HFFc6 (cell line): ENCODE measurements at places on chromosomes 6 and 20.

GRCh38 chr20:57350081-57350710 lies 859 bp upstream of the RAE1 start:
- no peak for DNase-seq

- no peak for DNase-seq
Observed at GRCh38 chr6:103236923-103237322, 1622.8 kb downstream of the HACE1 start.

GRCh38 chr6:111171577-111172400 lies 84.5 kb downstream of the SLC16A10 start:
- no peak for DNase-seq

DNA sequence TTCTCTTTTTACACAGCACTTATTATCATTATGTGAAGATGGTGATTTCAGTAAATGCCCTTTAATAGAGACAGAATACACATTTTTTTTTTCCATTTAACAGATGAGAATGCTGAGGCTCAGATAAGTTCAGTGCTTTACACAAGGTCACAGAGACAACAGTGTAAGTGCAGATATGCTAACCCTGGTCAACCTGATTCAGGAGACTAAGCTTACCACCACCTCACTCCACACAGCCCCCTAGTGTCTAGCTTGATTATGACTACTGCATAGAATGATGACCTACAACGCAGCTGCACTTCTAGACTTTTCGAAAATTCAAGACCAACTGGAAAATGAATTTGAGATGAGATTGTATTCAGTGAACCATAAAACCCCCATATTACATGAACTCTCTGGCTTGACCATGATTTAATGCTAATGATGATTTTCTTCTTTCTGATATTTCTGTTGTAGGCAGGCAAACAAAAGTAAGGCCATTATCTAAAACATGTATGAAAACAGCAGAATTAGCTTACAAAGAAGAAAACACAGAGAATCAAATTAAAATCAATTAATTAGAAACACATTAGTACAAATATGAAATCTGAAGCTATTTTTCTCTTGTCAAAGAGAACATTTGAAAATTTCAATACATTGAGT lies 212.1 kb upstream of the PHACTR1 start:
- peak; percentile 34 for DNase-seq

DNA sequence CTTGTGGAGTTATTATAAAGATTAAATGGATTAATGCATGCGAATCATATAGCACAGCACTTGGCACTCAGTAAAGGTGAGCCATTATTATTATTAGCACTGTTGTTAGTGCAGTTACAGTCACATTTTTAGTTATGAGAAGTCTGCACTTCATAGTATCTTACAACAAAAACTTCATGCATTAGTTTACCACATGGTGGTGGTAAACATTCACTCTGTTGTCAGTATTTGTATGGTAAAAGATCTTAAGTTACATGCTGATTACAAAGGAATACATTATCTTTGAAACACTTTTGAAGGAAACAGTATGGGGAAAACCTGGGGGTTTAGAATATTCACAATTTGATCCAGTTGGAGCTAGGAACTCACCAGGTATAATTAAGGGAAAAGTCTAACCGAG lies 20.8 kb downstream of the TMEM14A start:
- DNase-seq = peak; percentile 16

- no peak for DNase-seq
Observed at GRCh38 chr6:134813146-134813545, 136.8 kb downstream of the ALDH8A1 start.

DNA sequence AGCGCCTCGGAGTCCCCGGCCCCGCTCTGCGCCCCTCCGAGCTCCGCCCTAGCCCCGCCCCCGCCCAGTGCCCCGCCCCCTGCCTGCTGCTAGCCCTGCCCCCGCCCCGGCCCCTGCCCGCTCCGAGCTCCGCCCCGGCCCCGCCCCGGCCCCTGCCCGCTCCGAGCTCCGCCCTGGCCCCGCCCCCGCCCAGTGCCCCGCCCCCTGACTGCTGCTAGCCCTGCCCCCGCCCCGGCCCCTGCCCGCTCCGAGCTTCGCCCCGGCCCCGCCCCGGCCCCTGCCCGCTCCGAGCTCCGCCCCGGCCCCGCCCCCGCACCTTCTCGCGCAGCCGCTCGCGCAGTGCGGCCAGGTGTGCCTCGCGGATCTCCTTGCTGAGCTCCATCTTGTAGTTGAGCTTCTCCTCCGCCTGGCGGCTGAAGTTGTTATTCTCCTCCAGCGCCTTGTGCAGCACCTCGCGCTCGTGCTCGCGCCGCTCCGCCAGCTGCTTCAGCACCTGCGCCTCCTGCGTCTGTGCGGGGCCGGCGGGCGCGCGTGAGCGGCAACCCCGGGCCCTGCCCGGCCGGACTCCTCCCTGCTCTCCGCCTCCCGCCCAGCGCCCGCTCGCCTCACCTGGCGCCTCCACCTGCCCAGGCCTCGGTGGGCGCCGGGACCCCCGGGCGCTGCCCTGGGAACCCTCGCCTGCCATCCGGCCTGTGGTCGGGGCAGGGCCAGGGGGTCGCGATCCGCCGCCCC lies 11.3 kb downstream of the STMN3 start:
- peak; percentile 39 for DNase-seq

- DNase-seq = no peak
Observed at GRCh38 chr20:9070304-9070703, 1.4 kb downstream of the PLCB4 start.

GRCh38 chr6:168355716-168356522 lies 36.3 kb upstream of the DACT2 start:
- DNase-seq = no peak

- DNase-seq = no peak
Observed at GRCh38 chr6:80343511-80343910, 237.0 kb downstream of the BCKDHB start.

DNA sequence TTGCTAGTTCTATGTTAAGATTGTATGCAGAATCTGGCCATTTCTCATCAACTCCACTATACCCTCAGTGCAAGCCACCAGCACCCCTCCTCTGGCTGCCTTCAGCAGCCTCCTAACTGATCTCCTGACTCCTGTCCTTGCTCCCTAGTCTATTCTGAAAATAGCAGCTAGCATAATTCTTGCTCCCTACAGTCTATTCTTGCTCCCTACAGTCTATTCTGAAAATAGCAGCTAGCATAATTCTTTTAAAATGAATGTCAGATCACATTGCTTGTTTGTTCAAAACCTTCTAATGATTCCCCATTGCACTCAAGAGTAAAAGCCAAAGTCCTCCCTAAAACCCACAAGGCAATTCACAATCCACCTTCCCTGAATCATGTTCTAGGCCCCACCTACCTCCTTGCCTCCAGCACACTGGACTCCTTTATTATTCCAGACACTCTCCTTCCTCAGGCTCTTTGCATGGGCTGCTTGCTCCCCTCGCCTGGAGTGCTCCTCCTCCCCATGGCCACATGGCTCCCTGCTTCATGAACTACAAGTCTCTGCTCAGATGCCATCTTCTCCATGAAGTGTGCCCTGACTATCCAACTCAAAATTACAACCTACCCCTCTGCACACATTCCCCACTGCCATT lies 164.2 kb upstream of the TNFAIP3 start:
- no peak for DNase-seq

GRCh38 chr6:109224107-109224875 lies 129.0 kb downstream of the CEP57L1 start:
- DNase-seq = no peak

DNA sequence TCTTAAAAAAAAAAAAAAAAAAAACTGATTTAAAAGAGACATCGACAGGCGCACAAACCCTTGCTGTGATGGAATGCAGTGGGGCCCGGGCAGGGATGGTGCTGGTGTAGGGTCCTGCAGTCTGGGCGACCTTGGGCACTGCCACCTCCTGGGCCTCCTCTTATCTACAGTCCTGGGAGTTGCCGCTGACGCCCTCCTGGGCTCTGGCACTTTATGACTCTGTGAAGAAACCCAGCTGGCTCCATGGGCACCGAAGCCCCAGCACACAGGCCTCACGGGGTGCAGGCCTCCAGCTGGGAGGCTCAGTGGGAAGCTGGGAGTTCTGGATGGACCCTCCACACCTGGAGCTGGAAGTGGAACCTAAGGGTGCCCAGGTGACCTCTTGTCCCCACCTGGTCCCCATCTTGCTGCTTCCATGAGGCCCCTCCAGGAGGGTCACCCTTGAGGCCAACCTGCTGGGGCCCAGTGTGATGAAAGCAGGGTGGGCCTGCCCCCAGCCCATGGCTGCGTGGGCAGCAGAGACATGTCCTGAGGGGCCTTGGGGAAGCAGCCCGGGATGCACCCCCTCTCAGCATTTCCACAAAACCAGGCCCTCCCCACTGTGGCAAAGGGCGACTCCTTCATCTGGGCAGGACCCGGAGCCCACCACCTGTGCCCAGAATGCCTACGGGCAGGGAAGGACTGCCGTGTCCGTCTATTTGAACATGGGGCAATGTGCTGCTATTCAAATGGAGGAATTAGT lies 104.9 kb downstream of the ASXL1 start:
- DNase-seq = no peak

GRCh38 chr20:62387933-62388635 lies 1.2 kb downstream of the RPS21 start:
- DNase-seq = no peak

GRCh38 chr6:109434456-109434855 lies 6.0 kb downstream of the PPIL6 start:
- no peak for DNase-seq

DNA sequence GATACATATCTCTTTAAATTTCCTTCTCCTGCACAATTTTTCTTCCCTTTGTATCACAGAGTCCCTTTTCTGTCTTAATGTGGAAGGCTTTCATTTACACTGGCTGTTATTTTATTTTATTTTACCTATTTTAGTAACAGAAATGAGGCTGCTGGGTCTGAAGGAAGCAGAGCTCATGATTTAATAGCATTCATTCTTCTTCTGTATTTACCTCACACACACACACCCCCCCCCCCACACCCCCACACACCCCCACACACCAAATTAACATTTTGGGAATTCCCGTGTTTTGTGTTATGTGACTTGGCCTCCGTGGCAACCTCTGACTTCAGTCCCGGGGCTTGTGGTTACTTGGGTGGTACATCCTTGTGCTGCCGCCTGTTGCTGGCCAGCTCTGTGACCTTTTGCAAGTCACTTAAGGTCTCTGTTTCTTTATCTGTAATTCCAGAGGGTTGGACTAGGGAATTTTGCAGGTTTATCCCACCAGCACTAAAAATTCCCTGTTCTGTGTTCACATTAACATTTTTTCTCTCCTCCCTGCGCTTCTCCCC lies 108.8 kb downstream of the TIAM2 start:
- no peak for DNase-seq

- no peak for DNase-seq
Observed at GRCh38 chr6:46014511-46015118, 1.0 kb downstream of the CLIC5 start.

GRCh38 chr20:3645309-3646066 lies 17.7 kb downstream of the GFRA4 start:
- no peak for DNase-seq

DNA sequence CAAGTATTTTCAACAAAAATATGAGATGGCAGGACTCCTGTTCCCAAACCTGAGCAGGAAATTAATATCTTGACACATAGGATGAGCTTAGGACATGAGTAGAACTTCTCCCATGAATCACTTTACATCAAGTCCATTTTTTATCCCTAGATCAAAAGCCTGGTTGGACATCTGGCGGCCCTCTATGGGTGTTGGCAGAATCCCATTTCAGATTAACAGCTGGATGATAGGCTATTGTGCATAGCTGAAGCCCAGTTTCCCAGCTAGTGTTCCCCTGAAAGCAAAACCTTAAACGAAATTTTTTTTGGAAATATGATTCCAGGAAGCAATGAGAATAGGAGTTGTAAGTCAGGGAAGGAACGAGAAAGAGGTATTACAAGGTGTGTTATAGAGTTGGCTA lies 449.4 kb upstream of the CHD6 start:
- no peak for DNase-seq

- no peak for DNase-seq
Observed at GRCh38 chr20:6692566-6693173, 74.8 kb upstream of the BMP2 start.

- DNase-seq = no peak
Observed at GRCh38 chr6:144909753-144910285, 624.7 kb downstream of the UTRN start.

DNA sequence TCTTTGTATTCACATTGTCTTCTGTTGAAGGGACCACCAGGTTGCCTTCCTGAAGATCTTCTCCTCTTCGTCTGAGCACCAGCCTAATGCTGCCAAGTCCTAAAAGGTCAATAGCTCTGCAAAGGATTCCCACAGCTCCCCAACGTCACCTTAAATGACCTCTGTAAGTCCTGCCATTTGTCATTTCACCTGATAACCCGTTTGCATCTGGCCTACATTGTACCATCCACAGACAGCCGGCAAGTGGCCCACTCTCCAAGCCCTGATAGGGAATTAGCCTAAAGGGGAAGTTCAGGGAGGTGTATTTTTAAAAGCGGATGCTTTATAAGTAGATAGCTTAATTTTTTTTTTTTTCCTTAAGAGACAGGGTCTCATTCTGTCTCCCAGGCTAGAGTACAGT lies 127.8 kb downstream of the ZMYND8 start:
- DNase-seq = no peak

GRCh38 chr6:25963426-25964123 lies 973 bp downstream of the TRIM38 start:
- DNase-seq = no peak

DNA sequence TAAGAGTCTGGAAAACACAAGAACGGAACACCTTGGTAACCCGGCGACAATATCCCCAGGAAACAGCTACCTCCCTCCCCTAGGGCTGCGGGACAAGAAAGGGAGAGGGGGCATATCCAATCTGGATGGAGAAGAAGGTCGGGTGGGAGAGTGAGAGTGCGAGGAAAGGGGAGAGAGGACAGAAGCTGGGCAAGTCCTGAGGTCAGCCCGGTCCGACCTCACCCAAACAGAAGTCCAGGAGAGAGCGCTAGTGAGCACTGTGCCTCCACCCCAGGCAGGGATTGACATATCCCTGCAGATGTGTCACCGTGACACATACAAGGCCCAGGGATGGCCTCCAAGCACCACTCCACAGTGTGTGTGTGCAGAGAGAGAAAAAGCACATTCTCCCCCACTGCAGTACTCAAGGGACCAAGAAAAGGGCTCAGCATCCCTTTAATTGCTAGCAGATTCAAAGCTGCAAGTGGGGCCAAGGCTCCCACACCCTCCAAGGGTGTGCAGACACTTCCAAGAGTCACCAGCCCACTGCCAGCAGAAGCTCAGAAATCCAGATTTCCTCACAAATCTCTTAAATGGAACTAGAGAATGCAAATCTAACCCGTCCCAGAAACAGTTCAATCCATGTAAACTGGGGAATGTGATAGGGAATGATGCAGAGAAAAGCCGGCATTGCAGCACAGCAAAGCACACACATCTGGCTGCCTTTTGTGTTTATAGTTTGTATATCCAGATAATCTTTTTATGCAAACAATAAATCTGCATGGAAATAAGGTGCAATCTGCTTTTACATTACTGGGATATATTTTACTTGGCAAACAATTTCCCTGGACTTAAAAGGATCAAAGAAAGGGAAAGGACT lies 3.1 kb downstream of the PXDC1 start:
- peak; percentile 87 for DNase-seq

DNA sequence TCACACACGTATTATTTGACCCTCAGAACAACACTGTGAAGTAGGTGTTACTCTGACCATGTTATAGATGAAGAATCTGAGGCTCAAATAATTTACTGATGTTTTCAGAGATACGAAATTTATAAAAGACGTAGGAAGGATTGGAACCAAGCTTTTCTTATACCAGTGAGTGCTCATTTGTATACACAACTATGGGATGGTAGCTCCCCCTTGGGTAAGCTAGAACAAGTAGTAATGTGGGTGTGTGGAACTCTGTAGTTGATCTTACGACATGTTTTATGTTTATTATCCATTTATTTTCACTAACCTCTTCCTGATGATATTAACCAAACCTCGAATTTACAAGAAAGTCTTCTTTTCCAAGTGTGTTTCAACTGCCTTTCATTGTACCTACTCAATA lies 248.5 kb downstream of the NKAIN2 start:
- DNase-seq = no peak
